T-helper 17 cell (primary cell): ENCODE measurements at places on chromosomes 12 and 14.

DNA sequence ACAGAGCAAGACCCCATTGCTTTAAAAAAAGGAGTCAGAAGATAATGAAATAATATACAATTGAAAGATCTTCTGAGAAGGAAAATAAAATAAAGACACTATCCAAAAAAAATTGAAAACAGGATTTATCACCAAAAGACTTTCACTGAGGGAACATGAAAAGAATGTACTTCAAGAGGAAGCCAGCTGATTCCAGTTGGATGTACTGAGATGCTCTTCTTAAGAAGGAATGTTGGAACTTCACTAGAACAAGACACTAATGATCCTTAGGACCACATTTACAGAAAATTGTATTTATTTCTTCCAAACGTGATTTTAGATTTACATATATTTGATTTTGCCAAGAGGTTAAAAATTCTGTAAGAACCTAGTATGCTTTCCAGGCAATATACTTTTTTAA lies 65.6 kb upstream of the CNOT2 start:
- no peak for DNase-seq

DNA sequence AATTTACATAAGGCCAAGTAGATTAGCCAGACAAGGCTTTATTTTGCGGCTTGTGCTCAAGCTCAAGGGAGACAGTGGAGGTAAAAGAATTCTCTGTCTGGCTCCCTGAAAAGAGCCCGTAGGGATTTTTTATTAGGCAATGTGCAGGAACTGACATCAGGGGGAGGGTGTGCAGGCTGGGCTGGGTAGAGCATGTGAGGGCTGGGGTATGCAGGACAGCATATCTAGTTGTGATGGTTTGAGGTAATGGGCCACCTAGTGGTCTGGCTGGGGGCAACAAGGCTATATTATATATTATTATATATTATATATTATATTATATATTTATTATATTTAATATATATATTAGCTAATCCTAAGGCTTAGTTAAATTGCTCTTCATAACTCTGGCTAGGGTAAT lies 102.1 kb downstream of the TMEM117 start:
- no peak for DNase-seq

DNA sequence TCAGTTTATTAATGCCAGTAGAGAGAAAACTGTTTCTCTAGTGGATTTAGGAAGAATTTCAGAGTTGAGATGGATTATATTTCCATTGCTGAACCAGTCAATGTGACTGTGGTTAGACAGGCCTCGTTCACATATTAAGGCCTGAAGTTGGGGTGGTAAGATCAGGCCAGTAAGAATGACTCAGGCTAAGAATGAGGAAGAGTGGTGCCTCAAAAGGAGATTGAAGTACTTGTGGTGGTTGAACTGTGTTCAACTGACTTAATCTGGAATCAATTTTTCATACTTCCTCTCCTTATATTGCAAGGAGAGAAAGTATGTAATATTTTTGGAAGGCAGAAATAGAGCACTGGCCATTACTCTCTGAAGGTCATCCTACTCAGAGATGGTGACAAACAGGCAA lies 37.8 kb upstream of the ATF7IP start:
- no peak for DNase-seq

DNA sequence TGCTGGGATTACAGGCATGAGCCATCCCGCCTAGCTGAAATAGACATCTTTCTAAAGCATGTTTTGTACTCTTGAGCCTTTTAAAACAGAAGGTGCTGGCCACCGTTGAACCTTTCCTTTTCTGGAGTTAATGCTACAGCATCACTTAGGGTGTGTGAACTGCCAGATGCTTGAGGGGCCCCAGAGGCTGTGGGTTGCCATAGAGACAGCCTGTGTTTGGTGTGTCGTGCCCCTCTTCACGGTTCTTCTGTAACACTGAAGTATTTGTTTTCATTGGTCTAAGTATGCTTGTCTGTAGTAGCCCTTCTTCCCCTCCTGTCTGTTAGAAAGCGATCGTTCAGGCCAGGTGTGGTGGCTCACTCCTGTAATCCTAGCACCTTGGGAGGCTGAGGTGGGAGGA lies 30.8 kb downstream of the PLEKHG3 start:
- DNase-seq = no peak

DNA sequence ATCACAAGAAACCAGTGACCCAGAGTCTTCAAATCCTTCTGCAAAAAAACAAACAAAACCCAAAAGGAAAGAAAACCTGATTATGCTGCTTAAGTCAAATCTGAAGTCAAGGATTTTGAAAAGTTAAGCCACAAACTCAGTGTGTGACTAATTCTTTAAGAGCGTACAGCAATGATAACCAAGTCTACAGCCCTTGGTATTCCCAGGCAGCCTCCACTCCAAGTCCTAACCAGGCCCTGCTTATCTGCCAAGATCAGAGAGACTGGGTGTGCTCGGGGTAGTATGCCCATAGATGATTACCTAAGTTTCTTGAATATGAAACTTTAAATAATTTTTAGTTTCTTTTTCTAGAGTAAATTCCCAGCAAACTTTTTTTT lies 13.1 kb downstream of the PGAM5 start:
- DNase-seq = no peak

DNA sequence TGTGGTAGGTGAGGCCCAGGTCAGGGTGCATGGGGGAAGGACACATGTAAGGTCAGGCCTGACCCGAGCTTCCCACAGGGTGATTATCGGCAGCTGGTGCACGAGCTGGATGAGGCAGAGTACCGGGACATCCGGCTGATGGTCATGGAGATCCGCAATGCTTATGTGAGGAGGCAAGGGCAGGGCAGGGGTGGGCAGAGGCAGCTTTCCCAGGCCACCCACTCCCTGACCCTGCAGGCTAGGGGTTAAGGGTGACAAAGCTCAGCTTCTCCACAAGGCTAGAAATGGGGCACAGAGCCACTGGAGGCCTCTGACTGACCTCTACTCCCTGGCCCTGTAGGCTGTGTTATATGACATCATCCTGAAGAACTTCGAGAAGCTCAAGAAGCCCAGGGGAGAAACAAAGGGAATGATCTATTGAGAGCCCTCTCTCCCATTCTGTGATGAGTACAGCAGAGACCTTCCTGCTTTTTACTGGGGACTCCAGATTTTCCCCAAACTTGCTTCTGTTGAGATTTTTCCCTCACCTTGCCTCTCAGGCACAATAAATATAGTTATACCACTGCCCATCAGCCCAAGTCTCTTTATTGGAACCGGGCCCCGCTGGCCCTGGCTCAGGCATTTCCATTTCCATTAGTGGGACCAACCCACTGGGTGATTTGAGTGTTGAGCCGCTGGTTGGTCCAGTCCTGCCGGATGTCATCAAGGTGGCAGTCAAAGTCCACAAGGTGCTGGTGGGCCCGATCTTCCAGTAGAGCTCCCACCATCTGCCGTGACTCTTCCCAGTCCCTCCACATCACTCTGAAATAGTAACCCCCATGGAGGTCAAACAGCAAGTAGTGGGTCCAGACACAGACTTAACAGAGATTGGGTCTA lies 2.6 kb downstream of the PSME1 start:
- DNase-seq = no peak

GRCh38 chr12:71536939-71537622 lies 97.5 kb downstream of the LGR5 start:
- no peak for DNase-seq

GRCh38 chr12:130331146-130331545 lies 6.5 kb upstream of the PIWIL1 start:
- no peak for DNase-seq
